CD8-positive, alpha-beta T cell (primary cell): ENCODE measurements at places on chromosomes 1 and 21.
A peak's percentile ranks its signal among the peaks of the same experiment; 100 is the strongest.

DNA sequence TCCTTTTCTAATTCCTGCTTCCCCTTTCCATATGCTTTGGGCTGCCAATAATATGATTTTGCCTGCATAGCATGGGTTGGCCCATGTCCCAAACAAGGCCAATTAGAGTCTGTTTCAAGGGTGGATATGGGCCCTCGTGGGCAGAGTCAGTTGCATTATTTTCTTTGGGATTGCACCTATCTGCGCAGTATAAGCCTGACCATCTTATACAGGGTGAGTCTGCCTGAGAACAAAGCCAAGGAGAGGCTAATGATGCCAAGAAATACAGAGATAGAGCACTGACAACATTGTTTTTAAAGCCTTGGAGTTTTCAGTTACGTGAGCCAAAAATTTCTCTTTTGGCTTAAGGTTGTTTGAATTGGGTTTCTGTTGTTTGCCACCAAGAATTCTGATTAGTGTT, 18.6 kb downstream of the OVAAL start:
- no peak for DNase-seq

- DNase-seq = no peak
Measured at GRCh38 chr1:243705585-243705984, 144.5 kb downstream of the AKT3 start.

DNA sequence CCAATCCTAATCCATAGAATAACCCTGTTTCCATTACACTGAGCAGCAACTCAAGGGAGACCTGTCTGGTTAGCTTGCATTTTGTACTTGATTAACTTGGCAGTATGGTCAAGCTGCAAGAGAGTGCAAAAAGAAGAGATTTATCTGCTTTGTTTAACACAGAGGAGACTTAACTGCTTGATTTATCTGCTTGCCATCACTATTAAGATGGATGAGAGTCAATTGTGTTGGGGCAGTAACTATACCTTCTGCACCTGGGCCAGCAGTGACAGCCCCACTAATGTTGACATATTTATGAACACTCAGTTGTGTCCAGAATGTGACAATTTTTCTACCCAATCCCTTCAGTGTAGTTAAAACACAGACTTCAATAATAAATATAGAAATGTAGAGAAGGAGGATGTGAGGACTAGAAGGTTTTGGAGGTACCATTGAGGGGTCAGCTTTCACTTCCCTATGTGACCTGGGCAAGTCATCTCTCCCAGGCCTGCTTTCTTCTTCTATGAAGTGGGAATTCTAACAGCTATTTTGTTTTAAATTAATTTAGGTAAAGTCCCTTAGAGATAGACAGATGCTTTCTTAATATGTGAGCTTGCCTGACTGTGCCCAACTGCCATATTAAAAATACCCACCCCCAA, 159.1 kb upstream of the KCNK2 start:
- no peak for DNase-seq

DNA sequence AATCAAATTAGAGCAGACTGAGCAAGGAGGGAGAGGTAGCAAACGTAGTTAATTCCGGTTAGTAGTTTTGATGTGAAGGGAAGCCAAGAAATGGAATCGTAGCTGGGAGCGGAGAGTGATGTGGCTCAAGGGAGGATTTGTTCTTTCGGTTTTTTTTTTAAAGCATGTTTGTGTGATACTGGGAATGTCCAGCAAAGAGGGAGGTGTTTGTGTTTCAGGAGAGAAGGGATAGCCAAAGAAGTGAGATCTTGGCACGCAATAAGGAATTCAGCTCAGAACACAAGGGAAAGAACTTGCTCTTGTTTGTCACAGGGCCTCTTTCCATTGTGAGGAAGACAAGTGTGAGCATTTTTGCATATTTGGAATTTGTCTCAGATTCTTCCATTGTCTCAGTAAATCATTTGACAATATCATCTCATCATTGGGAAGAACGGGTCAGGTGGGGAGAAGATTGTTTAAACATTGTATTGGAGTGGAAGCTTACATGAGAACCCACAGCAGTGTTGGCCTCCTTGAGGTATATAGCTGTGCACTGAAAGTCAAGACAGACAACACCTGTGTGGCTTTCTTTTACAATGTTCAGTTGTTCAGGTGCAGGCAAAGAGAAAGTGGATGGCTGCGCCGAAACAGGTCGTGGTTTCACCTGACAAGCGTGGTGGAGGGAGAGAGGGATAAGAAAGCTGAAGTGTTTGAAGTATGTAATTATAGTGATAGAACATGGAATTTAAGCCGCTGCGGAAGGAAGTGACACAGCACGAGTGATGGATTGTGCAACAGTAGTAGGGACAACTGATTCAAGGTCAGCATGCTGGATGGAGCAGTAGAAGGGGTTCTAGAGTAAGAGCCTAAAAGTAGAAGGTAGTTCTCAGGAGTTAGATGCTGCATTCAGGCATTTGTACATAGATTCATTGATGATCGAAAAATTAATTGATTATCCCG, 25.4 kb downstream of the FMN2 start:
- no peak for DNase-seq

DNA sequence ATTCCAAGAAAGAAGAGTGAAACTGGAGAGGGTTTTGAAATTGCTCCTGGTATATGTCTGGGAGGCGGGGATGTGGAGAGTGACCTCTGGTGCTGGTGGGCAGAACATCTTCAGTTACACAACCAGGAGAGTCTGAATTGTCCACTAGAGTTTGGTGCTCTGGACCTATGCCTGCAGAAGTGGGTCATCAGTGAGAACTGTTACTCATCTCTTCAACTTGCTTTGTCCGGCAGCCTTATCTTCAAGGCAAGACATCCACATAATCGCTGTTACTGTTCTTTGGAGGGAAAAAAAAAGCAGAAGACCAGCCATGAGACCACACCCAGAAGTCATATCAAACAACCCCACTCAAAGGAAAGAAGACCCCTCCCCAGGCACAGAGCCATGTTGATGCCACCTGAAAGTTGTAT, 14.9 kb downstream of the SH2D1B start:
- no peak for DNase-seq

GRCh38 chr1:193190096-193190744, 3.8 kb upstream of the B3GALT2 start:
- DNase-seq = no peak

DNA sequence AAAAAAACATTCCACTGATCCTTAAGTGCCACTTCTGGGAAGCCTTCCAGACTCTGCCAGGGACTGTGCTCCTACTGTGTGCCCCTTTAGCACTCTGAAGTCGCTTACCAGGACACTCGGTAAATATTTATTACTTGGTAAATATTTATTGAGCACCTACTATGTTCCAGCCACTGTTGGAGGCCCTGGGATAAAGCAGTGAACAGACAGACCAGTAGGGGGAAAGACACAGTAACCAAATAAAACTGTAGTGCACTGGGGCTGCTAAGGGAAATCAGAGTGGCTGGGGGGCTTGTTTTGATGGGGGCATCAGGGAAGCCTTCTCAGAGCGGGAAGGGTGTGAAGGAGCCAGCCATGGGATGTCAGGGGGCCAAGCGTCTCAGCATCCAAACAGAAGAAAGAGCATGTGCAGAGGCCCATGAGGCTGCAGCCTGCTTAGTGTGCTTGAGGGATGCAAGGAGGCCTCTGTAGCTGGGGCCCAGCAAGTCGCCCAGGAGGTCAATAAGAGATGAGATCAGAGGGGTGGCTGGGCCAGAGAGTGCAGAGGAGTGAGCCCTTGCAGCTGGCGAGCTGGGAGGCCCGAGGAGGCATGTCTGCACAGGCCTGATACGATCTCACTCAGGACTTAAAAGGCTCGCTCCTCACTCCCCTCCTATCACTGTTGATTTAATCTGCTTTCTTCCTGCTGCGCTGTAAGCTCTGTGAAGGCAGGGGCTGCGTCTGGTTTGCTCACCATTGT, 28.6 kb downstream of the KAZN start:
- DNase-seq = no peak

GRCh38 chr21:41801321-41802197, 34.7 kb upstream of the RIPK4 start:
- DNase-seq = no peak

DNA sequence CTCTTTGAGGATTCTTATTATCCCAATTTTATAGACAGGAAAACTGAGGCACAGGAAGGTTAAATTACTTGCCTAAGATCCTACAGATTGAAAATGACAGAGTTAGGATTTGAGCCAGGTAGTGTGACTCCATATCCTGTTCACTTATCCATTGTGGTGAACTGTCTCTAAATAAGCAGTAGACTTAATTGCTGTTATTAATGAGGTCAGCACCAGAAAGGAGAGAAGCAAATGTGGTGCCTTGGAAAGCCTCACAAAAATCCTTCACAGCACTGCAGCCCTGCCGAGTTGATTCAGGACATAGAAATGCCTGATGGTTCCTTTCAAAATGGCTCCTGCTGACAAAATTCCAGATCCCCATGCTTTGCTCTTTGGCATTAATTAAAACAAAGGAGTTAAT, 193.3 kb upstream of the BEND5 start:
- no peak for DNase-seq

- no peak for DNase-seq
Measured at GRCh38 chr1:247266053-247266452, 10.2 kb downstream of the VN1R5 start.

GRCh38 chr1:238370599-238370998, 479.9 kb upstream of the ZP4 start:
- no peak for DNase-seq

GRCh38 chr1:197618061-197618460, 157.2 kb downstream of the DENND1B start:
- no peak for DNase-seq

GRCh38 chr1:230140221-230141020, 73.4 kb downstream of the GALNT2 start:
- no peak for DNase-seq

- DNase-seq = peak; percentile 39
Measured at GRCh38 chr1:19664453-19665185, at the start of gene HTR6. HTR6 (plus strand) TSS chr1:19664875; CDS start chr1:19665754, 879 bp downstream.

- no peak for DNase-seq
Measured at GRCh38 chr1:84573481-84573966, 716 bp downstream of the CTBS start.

DNA sequence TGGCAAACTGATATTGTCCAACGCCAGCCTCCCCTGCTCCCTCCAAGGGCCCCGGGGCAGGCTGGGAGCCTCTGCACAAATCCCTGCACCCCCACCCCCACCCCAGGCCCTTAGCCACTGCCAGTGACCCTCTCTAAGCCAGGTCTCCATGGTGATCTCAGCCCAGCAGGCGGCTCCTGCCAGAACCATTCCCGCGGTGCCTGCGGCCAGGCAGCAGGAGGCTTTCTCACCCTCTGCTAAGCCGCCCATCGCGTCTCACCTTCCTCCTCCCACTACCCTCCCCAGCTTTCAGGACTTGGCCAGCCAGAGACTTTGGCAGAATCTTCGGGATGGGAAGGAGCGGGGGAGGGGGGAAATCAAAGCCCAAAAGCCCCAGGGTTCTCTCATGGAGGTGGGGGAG, 46.8 kb upstream of the WASF2 start:
- no peak for DNase-seq

DNA sequence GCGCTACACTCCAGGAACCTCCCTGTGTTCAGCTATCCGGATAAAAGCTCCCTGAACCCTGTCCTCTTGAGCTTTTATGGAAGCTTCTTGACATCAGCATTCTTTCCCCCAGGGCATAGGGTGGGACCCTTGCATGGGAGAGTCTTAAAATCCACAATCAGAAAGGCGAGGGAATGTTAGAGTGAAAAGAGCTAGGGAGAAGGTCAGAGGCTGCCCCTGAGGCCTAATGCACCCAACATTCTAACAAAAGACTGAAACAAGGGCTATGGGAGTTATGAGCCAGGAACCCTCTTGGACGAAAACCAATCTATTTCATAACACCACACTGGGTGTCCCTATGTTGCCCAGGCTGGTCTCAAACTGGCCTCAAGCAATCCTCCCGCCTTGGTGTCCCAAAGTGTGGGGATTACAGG, 36.7 kb downstream of the NEK2 start:
- DNase-seq = no peak

DNA sequence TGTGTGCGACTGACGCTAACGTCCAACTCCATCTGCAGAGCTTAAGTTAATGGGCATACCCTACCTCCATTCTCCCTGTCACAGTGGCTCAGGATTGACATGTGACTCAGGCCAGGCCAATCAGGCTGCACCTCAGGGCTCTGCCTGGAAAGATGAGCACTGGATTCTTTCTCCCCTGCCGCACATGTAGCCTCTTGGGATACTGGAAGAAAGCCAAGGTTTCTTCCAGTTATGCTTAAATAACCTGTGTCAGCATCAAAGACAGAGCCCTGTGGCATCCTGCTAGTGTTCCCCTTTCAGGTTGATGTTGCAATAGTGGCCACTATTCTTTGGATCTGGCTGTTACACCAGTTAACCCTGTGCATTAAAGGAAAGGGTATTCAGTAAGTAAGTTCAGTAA, 55.0 kb upstream of the SYT6 start:
- DNase-seq = no peak

GRCh38 chr1:210246447-210246846, 13.9 kb downstream of the SERTAD4 start:
- no peak for DNase-seq

DNA sequence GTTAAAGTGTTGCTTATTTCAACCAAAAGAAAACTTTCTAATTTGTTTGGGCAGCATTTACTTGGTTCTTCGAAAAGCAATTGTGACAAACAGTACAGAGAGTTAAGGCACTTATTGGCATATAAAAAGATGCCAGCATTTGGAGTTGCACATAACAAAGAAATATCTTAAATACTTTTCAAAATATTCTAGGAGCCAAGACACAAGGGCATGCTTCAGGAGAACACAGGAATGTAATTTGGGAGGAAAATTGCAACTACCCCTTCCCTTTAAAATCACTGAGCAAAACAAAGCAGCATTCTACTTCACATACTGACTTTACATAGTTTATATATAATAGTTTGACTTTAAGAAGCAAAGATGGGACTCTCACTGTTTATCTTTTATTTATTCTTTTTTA, 4.6 kb upstream of the TIE1 start:
- no peak for DNase-seq

- DNase-seq = peak; percentile 79
Measured at GRCh38 chr1:228487336-228488124, at the start of gene RNF187. RNF187 (plus strand) TSS chr1:228487382.

GRCh38 chr21:45211661-45212060, 76.0 kb downstream of the POFUT2 start:
- no peak for DNase-seq

DNA sequence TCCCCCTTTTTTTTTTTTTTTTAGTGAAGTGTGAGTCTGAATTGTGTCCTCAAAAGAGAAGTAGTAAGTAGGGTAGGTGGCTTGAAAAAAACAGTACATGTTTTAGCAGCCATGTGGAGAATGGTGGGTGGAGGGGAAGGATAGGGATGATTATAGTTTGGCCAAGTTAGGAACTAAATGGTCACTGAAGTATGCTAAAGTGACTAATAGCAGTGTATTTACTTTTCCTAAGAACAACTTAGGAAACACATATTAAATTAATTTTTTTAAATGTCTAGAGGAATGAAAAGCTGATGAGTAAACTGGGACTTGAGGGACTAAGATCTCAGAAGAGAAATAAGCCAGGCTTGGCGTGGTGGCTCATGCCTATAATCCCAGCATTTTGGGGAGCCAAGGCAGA, 55.5 kb downstream of the PLA2G4A start:
- no peak for DNase-seq

- no peak for DNase-seq
Measured at GRCh38 chr1:28180306-28181305, 4.1 kb upstream of the PTAFR start.

- DNase-seq = no peak
Measured at GRCh38 chr1:17629460-17629859, 90.0 kb downstream of the ARHGEF10L start.
